ENCODE measurements at places on chromosomes 5 and 9. TPM values are rescaled to one million over a fixed set of nuclear protein-coding genes. Genes with fewer than 3 reads are reported as not detected.

Gene MAMDC2
- total RNA-seq: 5.1 TPM

DNA sequence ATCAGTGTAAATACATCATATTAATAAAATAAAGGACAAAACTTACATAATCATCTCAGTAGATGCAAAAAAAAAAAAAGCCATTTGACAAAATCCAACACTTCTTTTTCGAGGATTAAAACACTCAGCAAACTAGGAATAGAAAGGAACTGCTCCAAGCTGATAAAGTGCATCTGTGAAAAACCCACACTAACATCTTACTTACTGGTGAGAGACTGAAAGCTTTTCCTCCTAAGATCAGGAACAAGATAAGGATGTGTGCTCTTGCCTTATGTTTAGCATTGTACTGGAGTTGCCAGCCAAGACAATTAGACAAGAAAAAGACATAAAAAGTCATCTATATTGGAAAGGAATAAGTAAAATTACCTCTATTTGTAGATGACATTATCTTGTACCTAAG is 120.2 kb upstream of the SAP30L start:
- no peak for DNase-seq

Gene SHB
- total RNA-seq: 21.2 TPM

Gene LVRN
- 0.28 TPM for total RNA-seq

GRCh38 chr5:131747180-131748105 is 49.4 kb downstream of the FNIP1 start:
- DNase-seq: no peak
